NCI-H510A treated with DMSO at 0.1 percent for 48 hours (cell line): ENCODE measurements at places on chromosomes 12 and 14.

- DNase-seq, result no peak
Measured at GRCh38 chr12:97038834-97039233, 131.8 kb downstream of the NEDD1 start.

GRCh38 chr12:86634456-86635410, 378.5 kb upstream of the MGAT4C start:
- no peak for DNase-seq

GRCh38 chr12:115261691-115262398, 577.9 kb upstream of the TBX3 start:
- peak; percentile 47 for DNase-seq

GRCh38 chr14:65491274-65491673, 78.7 kb downstream of the FUT8 start:
- DNase-seq, result no peak

- DNase-seq, result no peak
Measured at GRCh38 chr12:102939670-102940222, 17.7 kb upstream of the ASCL1 start.

DNA sequence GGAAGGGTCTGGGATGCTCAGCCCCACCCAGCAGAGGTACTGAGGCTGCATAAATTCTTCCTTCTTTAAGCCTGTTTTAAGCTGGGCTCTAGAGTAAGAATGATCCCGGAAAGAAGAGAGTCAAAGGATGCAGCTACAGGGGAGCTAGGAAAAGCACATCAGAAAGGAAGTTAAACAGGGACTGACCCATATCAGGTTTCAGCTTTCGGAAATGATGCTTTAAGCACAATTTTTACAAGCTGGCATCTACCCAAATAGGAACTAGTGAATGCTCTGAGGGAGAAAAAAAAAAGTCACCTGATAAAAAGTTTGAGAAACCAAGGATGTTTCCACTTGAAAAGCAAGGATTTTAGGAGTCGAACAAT, 22.0 kb downstream of the TSPAN8 start:
- no peak for DNase-seq
